ENCODE measurements at places on chromosomes 3 and 15.

- DNase-seq = peak; percentile 71
Measured at GRCh38 chr3:188309437-188310269, 155.7 kb downstream of the LPP start.

GRCh38 chr3:17972959-17973906, 230.8 kb upstream of the TBC1D5 start:
- DNase-seq = no peak

GRCh38 chr3:125054449-125055329, 1.1 kb downstream of the HEG1 start:
- DNase-seq = peak; percentile 85

GRCh38 chr3:111229301-111229700, 157.7 kb downstream of the NECTIN3 start:
- no peak for DNase-seq

- DNase-seq = no peak
Measured at GRCh38 chr3:99176169-99176964, 274.9 kb upstream of the DCBLD2 start.

DNA sequence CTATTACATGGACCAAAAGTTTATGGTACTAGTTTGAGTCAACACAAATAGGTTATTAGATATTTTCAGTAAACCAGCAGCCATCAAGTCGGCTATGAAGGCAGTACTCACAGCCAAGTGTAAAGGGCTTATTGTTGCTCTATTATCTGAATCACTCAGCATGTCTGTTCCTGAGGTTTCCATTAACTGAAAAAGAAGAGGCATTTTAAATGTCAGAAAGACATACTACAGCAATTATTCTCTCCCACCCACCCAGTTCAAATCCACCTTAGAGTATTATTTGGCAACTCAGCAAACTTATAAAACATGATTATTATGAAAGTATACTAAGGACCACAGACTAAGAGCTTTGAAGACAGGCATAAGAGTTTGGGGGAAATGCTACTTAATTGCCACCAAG, 93.1 kb downstream of the BTD start:
- DNase-seq = no peak

DNA sequence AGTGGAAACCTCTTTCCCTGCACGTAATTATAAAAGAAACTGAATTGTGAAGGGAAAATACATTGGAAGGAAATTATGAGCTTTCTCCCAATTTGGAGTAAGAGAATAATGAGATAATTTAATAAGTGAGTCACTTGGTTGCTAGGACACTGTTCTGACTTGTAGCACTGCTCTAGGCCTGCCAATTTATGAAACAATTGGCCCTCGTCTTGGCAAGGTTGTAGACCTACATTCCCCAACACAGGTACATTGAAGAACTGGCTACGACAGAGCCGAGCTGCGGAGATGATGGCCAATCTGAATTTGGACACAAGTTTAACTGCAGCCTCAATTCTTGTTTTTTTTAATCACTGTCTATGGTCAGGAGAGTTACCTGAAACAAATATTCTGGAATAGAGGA, 674.1 kb downstream of the MECOM start:
- no peak for DNase-seq

DNA sequence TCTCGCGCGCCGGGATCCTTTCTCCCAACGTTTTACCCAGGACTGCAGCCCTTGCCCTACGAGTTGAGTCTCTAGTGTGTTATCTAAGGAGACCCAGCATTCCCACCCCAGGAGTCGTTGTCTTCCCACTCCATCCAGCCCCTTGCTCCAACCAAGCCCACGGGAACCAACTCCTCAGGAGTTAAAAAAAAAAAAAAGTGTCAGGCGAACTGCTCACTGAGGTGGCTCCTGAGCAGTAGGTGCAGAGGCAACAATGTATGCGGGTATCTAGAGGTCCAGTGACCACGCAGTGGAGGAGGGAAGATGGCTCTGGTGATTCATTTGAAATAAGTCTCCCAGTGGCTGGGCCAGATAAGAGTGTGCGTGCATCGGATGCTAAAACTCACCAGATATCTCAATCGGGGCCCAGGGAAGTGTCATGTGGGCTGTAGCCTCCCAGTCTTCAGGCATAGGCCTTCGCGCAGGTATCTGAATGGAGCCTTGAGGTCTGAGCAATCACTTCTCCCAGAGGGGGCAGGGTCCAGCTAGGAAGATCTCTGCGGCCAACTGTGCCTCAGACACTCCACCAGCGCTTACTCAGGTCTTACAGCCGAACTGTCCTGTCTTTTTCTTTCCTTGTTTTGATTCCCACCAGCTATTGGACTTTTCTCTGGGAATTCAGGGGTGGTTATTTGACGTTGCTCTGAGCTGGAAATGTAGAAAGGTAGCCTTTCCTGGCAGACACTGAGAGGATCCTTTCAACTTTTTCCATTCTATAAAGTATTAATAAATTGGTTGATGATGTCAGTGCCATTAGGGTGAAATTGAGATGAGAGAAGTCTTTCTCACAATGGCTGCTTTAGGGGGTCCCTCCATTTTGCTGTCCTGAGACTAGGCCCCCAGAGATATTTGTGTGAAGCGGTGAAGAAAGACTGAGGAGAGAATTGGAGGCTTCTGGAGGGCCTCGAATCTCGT, 21.0 kb downstream of the ZIC4 start:
- DNase-seq = no peak

DNA sequence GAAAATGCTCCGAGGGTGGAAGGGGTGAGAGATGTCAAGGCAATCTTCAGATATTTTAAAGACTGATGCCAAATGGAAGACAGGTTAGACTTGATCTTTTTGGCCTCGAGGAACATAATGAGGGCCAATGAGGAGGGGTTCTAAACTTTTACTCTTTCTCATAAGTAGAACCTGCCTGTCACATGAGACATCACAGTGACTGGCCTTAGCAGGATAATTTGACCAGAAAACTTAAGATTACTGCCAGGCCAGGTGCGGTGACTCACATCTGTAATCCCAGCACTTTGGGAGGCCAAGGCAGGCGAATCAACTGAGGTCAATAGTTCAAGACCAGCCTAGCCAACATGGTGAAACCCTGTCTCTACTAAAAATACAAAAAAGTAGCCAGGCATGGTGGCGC, 12.2 kb downstream of the TM4SF4 start:
- DNase-seq = no peak

GRCh38 chr15:70243686-70244540, 146.2 kb upstream of the TLE3 start:
- no peak for DNase-seq

- no peak for DNase-seq
Measured at GRCh38 chr15:38220606-38221273, 31.9 kb upstream of the SPRED1 start.

GRCh38 chr3:141259821-141260629, 28.4 kb downstream of the PXYLP1 start:
- no peak for DNase-seq

- DNase-seq = peak; percentile 45
Measured at GRCh38 chr3:43638594-43639447, 17.0 kb upstream of the ANO10 start.

DNA sequence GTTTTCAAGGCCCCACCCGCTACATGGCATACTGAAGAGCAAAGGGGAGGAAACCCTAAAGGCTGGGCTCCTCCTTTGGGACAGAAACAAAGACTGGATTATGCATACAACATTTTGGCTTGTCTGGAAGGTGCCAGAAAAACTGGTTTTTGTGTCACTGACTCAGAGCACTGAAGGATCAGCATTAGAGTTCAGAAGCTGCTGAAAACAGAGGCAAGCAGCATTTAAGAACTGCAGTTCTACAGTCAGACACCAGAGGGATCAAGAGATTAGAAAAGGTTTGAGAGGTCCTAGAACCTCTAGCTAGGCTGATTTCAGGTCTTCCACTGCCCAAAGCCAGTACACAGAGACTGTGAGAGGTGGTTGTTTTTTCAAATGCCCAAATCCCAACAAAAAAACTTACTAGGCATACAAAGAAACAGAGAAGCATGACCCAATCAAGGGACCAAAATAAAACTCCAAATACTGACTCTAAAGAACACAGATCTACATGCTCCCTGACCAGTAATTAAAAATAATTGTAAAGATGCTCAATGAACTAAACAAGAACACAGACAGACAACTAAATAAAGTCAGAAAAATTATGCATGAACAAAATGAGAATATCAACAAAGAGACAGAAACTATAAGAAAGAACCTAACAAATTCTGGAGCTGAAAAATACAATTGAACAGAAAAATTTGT, 91.2 kb downstream of the SENP2 start:
- peak; percentile 71 for DNase-seq

DNA sequence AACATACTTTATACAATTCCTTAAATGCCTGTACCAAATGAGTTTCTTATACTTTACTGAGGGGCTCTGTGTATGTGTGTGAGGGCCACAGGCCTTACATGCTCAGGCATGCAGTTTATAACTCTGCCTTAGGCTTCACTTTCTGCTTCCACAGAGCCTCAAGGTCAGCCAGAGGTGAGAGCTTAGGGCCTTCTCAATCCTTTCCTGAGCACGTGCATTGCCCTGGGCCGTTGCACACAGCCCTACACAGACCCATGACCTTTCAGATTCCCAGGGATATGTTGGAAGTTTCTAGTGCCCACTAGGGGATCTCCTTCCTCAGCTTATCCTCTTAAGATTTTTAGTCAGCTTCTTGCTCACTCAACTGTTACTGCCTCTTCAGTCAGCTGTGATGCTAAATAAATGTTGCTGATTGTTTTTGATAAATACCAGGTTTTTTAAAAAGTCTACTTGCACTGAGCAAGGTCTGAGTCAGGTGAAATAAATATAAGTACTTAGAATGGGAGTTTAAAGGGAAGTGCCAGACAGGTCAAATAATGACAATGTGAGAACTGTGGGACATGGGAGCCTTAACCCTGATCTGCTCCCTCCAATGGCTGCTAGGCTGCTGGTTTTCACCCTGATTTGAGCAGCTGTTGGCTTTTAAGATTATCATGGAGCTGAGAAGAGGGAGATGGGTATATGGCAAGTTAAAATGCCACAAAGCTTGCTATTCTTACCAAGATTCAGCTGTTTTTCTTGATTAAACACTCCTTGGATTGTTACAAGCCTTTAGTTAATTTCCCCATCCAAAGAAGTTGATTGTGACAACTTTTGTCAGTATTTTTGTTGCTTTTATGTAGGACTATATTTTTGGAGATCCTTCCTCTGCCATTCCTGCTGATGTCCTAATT, 169.5 kb downstream of the PLD1 start:
- no peak for DNase-seq

GRCh38 chr3:69948246-69948862, 51.2 kb upstream of the SAMMSON start:
- DNase-seq = peak; percentile 21

GRCh38 chr3:46684891-46685290, 8.6 kb downstream of the ALS2CL start:
- DNase-seq = no peak

DNA sequence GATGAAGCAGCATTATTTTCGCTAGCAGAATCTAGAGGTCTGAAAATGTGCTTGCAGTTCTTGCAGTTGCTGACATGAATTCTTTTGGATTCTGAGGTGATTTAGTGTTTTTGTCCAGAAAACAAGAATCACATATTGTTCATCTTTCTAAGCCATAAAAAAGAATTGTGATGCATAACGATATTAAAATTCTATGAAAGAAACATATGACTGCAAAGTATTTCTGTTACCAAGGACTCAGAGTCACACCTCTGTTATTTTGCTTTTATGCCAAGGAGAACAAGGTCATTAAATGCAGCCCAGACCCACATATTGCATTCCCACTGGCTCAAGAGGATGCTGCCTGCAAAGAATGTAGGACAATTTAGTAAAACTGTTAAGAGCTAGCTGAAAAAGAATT, 299.8 kb upstream of the GPR149 start:
- DNase-seq = no peak

- DNase-seq = no peak
Measured at GRCh38 chr15:68330901-68331300, 53.4 kb downstream of the FEM1B start.

DNA sequence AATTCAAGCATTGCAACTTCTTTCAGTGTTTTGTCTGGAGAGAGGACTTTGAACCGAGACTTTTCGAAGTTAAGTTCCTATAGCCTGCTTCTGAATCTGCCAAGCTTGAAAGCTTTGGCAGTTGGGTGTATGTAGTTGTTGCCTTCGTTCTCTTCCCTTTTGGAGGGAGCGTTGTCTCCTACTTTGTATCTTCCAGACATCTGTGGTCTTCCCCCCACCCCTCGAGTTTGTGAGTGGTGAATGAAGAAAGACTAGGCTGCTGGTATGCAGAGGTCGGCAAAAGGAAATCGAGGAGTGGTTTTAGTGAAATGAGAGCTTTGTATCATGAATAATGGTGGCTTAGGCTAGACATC, 1.3 kb downstream of the CTNNB1 start:
- peak; percentile 23 for DNase-seq

DNA sequence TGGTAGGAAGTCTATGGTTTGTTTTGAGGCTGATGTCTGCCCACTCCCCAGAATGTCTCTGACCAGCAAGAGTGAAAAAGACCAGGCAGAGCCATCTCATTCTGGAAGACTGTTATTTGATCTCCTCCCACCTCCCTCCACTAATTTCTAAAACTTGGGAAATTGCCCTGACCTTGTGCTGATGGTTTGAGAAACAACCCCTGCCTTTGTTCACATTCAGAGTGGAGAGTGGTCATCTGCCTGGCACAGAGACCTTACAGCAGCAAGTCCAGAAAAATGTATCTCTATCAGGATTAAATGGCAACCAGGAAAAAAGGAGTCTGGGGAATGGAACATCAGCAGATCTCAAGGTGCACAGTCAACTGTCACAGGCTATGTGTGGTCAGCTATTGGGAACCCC, 25.7 kb downstream of the SPATA12 start:
- no peak for DNase-seq

GRCh38 chr15:77578641-77579372, 53.9 kb downstream of the LINGO1 start:
- DNase-seq = peak; percentile 18

GRCh38 chr3:56423661-56424099, 44.6 kb downstream of the ERC2 start:
- DNase-seq = peak; percentile 40

DNA sequence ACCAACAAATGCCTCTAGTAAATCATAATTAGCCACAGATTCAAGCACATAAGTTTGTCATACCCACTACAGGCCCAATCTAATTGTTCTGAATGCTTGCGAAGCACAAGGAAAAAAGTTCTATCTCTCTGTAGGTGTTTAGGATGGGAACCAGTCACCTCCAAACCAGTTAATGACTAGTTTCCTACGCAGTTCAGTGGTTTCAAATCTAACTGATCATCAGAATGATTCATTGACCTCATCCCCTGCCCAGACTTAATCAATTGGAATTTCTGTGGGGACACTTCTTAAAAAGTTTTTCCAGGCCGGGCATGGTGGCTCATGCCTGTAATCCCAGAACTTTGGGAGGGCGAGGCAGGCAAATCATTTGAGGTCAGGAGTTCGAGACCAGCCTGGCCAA, 24.3 kb upstream of the MASP1 start:
- no peak for DNase-seq

GRCh38 chr3:149016242-149016641, 24.9 kb downstream of the GYG1 start:
- DNase-seq = no peak

GRCh38 chr15:45089712-45090373, 24.1 kb downstream of the DUOX2 start:
- DNase-seq = no peak

- no peak for DNase-seq
Measured at GRCh38 chr3:129967761-129968160, 6.8 kb upstream of the TRH start.
